ENCODE measurements at places on chromosomes 16 and 17. TPM values are rescaled to one million over a fixed set of nuclear protein-coding genes. Genes with fewer than 3 reads are reported as not detected.

DNA sequence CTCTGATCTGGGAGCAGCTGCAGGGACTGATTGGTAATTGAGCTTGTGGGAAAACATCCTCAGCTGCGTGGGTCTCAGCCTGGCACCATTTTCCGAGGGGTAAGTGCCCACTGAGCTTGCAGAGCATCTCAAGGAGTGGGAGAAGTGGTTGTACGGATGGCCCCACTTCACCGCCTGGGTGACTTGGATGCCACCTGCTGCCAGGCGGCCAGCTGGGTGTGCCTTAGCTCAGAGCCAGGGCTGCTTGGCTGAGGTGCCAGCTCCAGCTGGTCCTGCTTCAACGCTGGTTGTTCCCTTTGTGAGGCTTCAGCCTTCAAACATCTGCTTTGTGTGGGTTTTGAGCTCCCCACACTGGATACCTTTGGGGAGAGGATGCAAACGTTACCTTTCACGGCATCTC lies 482.7 kb upstream of the EEF2KMT start:
- peak; percentile 10 for DNase-seq

DNA sequence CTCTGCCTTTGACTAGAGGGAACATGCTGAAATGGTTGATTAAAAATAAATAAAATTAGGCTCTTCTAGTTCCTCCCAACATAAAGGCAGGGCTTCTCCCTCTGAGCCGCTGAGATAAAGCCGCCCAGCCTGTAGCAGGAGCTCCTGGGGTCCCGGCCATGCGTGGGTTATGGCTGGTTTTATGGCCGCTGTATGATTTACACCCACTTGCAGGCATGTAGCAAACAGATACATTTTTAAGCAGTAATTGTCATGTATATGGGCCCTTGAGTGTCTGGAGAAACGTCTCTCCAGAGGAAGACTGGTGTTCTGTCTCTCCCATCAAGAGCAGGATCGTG lies 201.0 kb upstream of the TNRC6C start:
- no peak for DNase-seq

DNA sequence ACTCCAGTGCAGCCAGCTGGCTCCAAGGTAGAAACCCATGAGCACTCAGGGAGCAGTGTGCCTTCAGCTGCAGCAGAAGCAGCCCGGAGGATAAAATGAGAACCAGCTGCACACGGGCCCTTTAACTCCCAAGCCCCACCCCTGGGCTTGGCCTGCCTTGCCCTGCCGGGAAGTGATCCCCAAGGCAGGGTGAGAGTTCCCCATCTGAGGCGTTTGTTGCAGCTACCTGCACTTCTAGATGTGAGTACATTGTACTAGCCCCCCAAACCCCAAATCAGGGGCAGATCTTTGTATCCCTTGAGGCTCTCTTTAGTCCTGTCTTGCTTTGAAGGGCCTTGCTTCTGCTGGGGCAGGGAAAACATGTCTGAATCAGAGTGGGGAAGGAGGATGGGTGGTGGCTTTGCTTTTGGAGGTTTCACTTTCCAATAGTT lies at the start of gene MVP:
TSS of gene MVP (plus strand) at position 192 of the 431 bp plus-strand sequence. CDS start 10,088 bp downstream, outside the sequence.
- no peak for DNase-seq

GRCh38 chr16:64365448-64365931 lies 756.4 kb downstream of the CDH11 start:
- no peak for DNase-seq

DNA sequence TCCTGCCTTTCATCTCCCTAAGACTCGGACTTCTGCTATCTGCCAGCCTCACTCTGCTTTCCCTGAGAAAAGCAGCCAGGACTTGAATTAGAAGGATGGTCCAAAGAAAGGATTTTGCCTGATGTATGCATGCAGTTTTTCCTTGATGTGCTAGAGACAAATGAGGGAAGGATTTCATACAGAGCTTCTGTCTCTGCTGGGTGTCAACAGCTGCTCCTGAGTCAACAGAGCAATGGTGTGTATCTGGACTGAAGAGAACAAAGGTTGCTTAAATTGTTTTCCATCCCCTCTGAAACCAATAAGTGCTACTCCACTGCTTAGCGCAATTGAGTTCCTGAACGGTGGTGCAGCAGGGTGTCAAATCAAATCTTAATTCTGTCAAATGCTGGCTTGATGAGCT lies 680.6 kb upstream of the C16orf82 start:
- no peak for DNase-seq

DNA sequence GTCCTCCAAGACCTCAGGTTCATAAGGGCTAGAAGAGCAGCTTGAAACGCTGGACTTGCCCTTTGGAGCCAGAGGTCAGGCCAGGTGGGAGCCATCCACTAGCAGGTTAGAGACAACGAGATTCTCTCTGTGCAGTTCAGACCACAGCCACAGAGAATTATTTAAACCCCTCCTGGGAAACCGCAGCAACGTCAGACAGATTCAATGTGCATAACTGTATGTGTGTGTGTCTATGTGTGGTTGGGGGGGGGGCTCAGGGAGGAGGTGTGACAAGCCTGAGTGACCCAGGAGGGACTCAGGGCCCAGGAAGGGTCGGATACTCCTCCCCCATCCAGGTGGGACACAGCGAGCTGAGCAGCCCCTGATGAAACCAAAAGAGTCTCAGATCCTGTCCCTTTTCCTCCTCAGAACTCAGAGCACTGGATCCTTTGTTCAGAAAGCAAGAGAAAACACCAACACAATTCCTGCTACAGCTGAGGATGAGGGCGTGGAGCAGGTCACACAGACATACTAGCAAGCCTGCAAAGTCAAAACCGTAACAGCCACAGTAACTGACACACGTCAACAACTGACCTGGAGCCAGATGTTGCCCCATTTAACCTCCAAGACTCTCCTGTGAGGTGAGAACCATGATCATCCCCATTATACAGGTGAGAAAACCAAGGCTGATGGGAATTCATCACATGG lies 66.8 kb downstream of the XYLT1 start:
- DNase-seq, result no peak

Gene TM4SF5
- not detected for polyA plus RNA-seq

Gene PYY
- polyA plus RNA-seq, result not detected

Gene PRSS8
- 1.3 TPM for polyA plus RNA-seq

Gene MMP28
- polyA plus RNA-seq, result 5.2 TPM

Gene SDR42E1
- 1.1 TPM for polyA plus RNA-seq
